ENCODE measurements at places on chromosomes 2 and 18.
A peak's percentile ranks its signal among the peaks of the same experiment; 100 is the strongest.

GRCh38 chr2:130756053-130756873 lies 923 bp downstream of the AMER3 start:
- DNase-seq, result no peak

GRCh38 chr2:215764441-215765048 lies 248.8 kb downstream of the MREG start:
- DNase-seq, result no peak

GRCh38 chr2:180324182-180324581 lies 317.1 kb upstream of the CWC22 start:
- no peak for DNase-seq

GRCh38 chr2:215507136-215507535 lies 71.3 kb upstream of the FN1 start:
- no peak for DNase-seq

DNA sequence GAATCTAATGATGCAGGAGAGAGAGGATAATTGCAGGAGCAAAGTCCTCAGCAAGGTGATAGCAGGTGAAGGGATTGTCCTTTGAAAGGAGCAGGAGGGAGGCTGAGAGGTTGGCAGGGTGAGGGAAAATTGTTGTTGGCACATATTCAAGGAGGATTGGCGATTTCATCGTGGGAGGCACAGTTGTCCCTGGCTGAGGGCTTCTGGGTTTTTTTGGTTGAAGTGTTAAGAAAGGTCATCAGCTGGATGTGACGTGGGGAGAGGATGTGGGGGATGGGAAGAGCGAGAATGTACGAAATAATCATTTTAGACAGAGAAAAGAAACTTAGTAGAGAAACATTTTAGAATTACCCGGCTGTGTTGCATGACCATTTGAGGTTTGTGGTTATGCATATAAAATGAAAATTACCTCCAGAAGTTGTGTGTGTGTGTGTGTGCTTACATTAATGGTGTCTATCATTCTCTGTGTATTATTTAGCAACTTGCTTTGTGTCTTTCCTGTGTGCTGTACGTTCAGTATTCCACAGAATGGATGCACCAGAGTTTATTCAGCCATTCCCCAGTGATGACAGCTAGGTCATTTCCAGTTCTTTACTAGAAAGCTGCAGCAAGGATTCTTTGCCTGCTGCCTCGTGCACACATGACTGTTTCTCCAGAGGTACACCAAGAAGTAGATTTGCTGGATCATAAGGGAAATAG lies 67.6 kb downstream of the SDC1 start:
- no peak for DNase-seq

DNA sequence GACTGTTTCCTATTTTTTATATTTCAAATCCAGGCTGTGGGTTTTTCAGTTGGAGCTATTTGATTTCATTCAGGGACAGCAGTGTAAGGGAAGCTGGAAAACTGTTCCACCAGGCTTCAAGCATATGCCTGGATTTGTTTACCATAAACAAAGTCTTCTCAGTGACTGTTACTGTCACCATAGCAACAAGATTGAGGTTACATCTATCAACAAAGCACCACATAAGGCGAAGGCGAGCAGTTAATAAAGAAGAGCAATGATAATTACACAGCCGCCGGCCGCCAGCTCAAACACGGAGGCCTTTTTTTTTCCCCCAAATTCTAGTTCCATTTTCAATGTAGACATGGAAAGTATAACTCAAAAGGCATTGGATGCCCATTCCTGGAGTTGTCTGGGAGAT lies 553.7 kb upstream of the SYT4 start:
- DNase-seq, result no peak

DNA sequence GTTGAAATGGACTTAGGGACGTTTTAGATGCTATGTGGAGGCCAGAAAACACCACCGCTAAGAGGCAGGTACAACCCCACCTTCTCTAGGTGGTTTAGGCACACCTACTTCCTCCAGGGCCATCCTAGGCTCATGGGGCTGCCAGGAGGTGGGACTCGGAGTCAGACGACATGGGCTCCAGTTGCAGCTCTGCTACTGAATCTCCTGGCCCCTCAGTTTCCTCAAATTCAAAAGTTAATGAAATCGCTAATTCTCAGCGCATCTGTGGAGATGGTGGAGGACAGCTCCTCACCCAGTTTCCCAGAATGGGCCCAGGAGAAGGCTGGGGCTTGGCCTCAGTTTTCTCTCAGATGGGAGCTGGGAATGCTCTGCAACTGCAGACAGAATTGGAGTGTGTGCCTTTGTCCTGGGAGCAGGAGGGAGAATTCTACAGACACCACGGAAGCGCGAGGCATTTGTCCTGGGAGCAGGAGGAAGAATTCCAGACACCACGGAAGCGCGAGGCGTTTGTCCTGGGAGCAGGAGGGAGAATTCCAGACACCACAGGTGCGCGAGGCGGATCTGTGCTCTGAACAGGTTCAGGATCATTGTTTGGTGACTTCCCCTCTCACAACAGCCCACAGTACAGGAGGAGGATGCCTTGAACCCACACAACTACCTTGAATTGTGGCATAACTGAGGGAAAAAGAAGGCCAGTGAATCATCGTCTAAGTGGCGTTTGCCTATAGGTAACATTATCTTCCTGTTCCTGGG lies 103.7 kb upstream of the PXDN start:
- DNase-seq, result no peak

DNA sequence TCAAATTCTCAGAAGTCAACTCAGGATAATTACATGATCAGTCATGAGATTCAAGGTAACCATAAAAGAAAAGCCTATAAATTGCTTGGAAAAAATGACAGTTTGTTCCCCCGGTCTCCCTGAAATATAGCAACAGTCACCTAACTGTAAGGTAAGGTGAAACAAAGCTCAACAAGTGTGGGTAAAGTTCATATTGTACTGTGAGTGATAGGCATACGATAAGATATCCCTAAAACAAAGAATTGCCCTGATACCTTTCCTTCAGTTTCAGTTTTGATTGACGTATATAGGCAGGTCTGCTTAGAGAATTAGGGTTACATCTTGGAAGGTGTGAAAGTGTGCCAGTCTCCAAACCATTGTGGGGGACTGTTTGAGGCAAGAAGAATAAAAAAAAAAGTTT lies 4.0 kb upstream of the CCBE1 start:
- no peak for DNase-seq

GRCh38 chr2:96817882-96818281 lies 1.8 kb downstream of the CNNM3 start:
- DNase-seq, result no peak

GRCh38 chr2:231674587-231675338 lies 33.6 kb upstream of the PTMA start:
- DNase-seq, result peak; percentile 36

DNA sequence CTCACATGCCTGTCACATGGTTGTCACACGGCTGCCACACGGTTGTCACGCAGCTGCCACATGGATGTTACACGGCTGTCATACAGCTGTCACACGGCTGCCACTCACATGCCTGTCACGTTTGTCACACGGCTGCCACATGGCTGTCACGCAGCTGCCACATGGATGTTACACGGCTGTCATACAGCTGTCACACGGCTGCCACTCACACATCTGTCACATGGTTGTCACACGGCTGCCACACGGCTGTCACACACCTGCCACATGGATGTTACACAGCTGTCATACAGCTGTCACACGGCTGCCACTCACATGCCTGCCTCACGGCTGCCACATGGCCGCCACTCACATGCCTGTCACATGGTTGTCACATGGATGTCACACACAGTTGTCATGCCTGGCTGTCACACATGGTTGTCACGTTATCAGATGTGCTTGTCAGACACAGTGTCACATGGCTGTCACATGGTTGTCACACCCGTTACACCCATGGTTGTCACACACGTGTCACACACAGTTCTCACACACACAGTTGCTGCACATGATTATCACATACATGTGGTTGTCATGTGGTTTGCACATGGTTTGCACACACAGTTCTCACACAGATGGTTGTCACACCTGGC lies 19.4 kb downstream of the KCNG2 start:
- DNase-seq, result no peak

All from activated CD4-positive, alpha-beta T cell treated with anti-CD3 and anti-CD28 coated beads, Interleukin-2, amount 50 U/mL, for 24 hours (primary cell).